ENCODE measurements at places on chromosomes 1 and 21.

- DNase-seq, result no peak
Observed at GRCh38 chr1:31795096-31795675, 20.6 kb downstream of the SPOCD1 start.

DNA sequence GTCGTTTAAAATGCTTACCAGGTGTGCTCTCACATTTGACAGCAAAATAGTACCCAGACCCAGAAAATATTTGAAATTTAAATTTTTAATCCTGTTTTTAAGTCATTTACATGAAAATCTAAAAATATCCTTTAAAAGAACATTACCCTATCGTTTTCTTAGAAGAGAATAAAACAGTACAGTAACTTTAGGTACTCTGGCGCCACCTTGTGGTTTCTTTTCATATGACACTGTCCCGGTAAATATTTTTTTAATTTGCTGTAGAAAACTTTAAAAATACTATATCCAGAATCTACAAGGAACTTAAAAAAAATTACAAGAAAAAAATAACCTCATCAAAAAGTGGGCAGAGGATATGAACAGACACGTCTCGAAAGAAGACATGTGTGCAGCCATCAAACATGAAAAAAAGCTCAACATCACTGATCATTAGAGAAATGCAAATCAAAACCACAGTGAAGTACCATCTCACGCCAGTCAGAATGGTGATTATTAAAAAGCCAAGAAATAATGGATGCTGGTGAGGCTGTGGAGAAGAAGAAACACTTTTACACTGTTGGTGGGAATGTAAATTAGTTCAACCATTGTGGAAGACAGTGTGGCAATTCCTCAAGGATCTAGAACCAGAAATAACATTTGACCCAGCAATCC is 129.2 kb downstream of the RGS21 start:
- peak; percentile 44 for DNase-seq

- no peak for DNase-seq
Observed at GRCh38 chr1:39065542-39065941, 39.4 kb downstream of the NDUFS5 start.

DNA sequence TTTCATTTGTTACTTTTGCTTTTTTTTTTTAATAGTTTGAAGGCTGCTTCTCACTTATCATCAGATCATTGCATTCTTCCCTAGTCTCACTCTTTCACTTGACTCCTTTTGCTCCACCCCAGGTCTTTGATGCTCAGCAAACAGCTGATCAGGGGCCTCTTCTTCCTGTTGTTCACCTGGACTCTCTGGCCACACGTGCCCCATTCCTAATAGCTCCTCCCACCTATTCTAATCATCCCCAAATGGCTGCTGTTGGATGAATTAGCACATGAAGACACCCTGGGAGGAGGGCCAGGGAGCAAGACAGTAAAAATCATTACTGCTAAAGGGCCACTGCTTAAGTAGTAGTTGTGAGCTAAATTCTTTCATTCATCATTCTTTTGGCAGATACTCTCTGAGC is 119.5 kb downstream of the MAB21L3 start:
- no peak for DNase-seq

DNA sequence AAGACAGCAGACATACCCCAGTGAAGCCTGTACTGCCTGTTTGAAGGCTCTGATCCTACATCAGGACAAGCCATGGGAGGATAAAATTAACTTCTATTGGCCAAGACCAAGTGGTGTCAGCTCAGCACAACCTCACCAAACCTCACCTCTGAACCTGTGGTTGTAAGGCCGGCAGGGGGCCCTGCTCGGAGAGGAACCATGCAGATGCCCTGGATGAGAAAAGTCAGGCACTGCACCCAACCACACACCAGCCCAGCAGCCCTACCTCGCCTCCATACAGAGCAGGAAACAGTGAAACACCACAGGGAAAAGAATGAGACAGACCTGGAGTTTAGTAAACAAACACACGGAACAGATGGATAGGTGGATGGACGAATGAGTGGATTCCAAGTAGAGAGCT is 70.0 kb upstream of the PAX7 start:
- no peak for DNase-seq

GRCh38 chr1:154186177-154186576 is 5.7 kb downstream of the TPM3 start:
- DNase-seq, result peak; percentile 53

DNA sequence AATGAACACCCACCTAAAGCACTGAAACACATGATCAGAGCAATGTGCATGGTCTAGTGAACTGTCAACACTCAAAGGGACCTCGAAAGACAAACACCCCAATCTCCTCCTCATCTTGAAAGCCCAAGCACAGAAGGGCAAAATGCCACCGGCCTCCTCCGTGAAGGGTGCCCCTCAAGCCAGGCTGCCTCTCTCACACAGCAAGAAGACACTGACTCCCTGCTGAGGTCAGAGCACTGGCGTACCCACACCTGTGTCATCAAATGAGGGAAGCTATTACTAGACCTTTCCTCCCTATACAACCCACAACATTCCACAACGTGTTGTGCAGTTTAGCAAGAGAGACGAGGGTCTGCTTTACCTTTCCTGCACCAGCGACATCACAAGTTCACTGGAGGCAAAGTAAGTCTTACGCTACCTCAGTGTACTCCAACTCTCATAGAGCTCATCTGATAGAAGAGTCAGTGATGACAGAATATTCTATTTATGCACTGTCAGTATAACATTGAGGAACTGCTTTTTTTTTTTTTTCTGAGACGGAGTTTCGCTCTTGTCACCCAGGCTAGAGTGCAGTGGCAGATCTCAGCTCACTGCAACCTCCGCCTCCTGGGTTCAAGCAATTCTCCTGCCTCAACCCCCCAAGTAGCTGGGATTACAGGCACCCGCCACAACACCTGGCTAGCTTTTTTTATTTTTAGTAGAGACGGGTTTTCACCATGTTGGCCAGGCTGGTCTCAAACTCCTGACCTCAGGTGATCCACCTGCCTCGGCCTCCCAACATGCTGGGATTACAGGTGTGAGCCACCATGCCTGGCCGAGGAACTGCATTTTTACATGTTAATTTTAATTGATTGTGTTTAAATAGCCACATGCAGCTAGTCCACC is 3.3 kb downstream of the SH3BP5L start:
- no peak for DNase-seq

GRCh38 chr1:208252836-208253576 is 8.8 kb upstream of the PLXNA2 start:
- no peak for DNase-seq

DNA sequence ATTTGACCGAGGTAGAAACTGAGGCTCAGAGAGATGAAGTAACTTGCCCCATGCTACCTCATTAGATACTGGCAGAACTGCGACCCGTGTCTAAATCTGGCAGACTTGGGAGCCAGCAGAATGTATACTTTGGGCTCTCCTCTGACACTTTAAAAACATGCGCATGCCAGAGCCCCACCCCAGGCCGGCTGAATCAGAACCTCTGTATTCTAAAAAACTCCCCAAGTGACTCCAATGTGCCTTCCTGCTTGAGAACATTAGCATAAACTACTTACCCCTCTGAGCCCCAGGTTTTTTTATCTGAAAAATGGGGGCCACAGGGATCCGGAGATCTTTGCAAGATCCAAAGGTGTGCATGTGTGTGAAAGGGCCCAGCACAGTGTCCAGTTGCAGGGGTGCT is 344.7 kb upstream of the USP24 start:
- no peak for DNase-seq

GRCh38 chr1:1942753-1943656 is 23.9 kb upstream of the TMEM52 start:
- no peak for DNase-seq

- DNase-seq, result no peak
Observed at GRCh38 chr21:40845441-40845995, 1.4 kb downstream of the DSCAM start.

GRCh38 chr1:94926915-94927404 is at the start of gene CNN3:
CNN3 (minus strand) TSS chr1:94927110; CDS start chr1:94926894, 216 bp downstream.
- DNase-seq, result peak; percentile 58

DNA sequence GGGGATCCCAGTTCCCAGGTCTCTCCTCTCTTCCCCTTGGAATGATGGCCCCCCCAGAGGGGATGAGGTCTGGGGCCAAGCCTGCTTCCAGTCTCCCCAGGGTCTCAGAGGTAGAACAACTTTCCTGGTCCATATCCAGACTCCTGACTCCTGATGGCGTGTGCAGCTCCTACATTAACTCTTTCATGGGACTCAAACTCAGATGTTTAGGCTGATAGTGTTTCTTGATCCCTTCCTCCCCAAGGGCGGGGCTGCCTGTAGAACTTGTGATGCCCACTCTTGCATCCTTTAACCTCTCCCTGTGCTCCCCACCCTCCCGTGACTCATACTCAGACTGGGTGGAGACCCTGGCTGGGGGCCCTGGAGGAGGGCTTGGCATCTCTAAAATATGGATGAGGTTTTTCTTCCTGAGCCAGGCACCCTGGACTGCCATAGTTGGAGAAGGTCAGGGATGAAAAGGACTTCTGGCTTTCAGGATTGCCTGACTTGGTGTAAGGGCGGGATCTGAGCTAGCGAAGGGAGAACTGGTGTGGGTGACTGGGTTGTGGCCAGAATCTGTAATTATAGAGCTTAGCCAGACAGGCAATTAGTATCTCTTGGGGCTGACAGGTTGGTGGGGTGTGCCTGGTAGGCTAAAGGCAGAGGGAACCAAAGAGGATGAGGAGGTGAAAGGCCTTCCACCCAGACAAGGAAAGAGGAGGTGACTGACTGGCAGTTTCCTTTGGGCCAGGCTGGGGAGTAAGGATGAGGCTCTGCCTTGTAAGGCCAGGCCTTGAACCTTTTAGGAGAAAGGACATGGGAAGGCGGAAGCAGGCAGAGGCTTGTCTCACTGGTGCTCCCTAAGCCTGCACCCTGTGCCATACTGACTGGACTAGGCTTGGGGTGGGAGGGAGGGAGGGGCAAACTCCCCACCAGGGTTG is 1.5 kb downstream of the ATP8B2 start:
- DNase-seq, result no peak

DNA sequence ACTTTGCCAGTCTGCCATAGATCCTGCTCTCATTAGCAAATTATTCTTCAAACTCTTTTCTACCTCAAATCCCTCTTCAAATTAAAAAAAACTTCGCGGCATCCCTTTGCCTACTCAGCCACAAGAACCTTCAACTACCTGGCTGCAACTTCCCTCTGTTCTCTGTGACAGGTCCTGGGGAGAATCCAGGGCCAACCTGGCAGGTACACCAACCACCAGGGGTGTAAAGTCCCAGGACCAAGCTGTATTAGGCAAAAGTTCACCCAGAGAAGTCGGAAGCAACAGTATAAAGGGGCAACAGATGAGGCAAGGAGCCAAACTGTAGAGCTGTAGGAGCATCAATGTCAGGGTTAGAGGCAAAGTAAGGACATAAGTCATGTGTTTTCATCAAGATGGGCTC is 18.3 kb upstream of the ITLN2 start:
- no peak for DNase-seq

GRCh38 chr1:43329995-43330751 is 7.4 kb upstream of the MPL start:
- DNase-seq, result no peak

GRCh38 chr1:180612632-180613031 is 19.2 kb upstream of the XPR1 start:
- no peak for DNase-seq

- no peak for DNase-seq
Observed at GRCh38 chr1:47894410-47895278, 102.5 kb downstream of the TRABD2B start.

- DNase-seq, result no peak
Observed at GRCh38 chr1:158153746-158154444, 26.8 kb upstream of the CD1D start.

DNA sequence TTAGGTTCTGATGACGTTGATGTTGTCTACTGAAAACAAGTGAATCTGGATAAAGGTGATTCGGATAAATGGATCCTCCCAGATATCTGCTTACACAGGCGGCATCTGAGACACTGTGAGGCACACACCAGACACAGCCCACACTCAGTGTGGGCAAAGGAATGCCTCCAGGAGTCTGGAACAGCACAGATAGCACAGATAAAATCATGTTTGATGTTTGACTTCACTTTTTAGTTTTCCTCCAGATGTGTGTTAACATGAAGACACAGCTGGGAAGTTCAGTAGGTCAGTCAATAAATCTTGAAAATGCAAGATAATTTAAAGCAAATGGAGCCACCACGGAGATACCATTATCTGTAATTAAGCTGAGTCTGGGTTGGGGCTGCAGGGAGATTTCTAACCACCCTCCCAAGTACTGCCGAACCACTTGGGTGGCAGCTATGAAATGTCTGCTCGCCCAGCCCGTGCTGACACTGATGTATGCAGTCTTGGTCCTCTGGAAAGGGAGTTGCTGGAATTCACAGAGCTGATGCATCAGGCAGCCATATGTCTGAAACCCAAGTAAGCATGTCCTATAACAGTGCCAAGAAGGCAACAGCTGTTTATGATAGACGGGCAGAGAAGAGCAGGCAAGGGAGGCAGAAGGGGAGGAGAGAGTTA is 11.7 kb downstream of the CAPN9 start:
- DNase-seq, result no peak

DNA sequence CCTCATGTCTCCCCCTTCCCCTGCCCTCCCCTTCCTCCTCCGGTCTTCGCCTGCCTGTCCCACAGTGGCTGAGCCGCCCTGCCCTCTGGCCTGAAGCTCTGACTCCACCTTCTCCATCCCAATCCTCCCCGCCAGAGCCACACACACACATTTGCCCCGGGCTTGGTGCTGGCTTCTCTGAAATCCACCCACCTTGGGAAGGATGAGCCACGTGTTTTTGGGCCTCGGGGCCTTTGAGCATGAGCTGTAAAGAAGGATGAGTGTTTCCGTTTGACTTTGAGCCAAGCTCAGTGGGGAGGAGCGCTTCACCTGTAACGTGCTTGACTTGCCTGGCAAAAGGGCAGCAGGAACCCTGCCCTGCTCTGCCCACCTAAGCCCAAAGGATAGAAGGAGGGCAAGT is 295.1 kb downstream of the SIPA1L2 start:
- DNase-seq, result no peak

DNA sequence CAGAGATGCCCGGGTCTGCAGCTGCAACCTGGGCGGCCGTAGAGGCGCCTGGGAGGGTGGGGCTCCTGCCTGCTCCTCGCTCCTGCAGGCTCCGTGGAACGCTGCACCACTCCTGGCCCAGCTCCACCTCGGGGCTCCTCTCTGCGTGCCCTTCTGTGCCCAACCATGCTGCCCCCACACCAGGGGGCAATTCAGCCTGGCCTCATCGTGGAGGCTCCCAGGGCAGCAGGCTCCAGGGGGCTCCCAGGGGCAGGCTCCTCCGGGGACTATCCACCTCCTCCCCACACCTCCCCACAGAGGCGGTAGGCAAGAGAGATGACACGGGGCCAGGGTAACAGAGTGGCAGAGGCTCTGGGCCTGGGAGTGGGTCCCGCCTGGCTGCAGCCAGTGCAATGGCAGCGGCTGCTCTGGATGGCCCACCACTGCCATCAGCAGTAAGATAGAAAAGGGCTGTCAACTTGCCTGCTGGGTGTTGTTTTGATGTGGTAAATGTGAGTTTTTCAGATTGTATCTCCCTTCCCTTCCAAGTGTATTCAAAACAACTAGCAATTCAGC is 22.4 kb upstream of the LRRC8C start:
- peak; percentile 78 for DNase-seq

- peak; percentile 46 for DNase-seq
Observed at GRCh38 chr1:234758851-234759250, 148.9 kb upstream of the IRF2BP2 start.

GRCh38 chr1:8184301-8184700 is 133.6 kb upstream of the SLC45A1 start:
- DNase-seq, result no peak
